ENCODE measurements at places on chromosomes 3 and 15.

- DNase-seq: no peak
Observed at GRCh38 chr3:45212095-45212468, 14.0 kb downstream of the TMEM158 start.

DNA sequence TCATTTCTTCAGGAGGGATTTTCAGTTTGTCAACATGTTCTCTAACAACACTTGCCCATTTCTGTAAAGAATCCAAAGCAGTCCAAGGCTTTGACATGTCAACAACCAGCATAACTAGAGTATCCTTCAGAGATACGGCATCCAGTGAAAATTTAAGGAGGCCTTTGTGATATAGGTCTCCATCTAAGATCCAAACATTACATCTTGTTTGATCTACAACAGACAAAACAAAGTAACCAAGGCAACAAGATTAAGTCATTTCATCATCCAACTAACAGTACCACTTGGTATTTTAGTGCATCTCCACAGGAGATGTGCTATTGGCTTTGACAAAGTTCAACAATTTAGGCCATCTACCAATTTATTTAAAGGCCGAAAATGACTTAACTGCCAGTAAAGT is 25.8 kb downstream of the DYNC1LI1 start:
- DNase-seq: no peak

DNA sequence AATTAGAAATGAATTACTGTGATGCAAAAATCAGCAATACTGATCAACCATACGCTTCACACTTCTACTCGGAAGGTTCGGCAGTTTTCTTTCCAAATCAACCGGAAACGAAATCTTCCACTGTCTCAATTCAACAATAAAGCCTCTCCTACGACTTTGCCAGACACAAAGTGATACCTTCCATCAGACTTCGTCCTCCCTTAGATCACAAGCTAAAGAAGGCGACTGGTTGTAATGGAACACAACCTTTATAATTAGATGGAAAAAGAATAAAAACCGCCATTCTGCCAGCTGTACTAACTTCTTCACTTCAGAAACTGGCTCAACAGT is 618 bp downstream of the PARL start:
- no peak for DNase-seq

- DNase-seq: no peak
Observed at GRCh38 chr3:18559331-18559842, 134.2 kb upstream of the SATB1 start.

DNA sequence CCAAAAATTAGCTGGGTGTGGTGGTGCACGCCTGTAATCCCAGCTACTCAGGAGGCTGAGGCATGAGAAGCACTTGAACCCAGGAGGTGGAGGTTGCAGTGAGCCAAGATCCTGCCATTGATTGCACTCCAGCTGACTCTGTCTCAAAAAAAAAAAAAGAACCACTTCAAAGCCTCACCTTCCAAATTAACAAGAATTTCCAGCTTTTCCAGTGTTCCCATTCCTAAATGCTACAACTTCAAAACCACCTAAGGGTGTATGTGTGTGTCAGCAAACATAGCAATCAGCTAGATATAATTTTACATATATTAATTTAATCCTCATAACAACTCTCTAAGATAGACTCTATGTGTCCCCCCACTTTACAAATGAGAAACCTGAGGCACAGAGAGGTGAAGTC is 512.5 kb upstream of the PROK2 start:
- DNase-seq: no peak

DNA sequence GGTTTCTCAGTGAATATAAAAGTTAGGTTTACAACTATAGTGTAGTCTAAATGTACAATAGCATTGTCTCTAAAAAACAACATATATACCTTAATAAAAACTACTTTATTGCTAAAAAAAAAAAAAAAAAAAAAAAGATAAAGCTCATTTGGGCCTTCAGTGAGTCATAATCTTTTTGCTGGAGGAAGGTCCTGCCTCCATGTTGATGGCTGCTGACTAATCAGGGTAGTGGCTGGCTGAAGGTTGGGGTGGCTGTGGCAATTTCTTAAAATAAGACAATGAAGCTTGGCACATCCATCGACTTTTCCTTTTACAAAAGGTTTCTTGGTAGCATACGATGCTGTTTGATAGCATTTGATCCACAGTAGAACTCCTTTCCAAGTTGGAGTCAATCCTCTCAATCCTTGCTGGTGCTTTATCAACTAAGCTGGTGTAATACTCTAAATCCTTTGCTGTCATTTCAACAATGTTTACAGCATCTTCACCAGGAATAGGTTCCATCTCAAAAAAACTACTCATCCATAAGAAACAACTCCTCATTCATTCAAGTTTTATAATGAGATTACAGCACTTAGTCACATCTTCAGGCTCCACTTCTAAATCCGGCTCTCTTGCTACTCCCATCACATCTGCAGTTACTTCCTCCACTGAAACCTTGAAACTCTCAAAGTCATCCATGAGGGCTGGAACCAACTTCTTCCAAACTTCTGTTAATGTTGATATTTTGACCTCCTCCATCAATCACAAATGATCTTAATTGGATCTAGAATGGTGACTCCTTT is 13.3 kb downstream of the ZNF280D start:
- no peak for DNase-seq

- no peak for DNase-seq
Observed at GRCh38 chr3:161793194-161793930, 296.8 kb downstream of the OTOL1 start.

- DNase-seq: no peak
Observed at GRCh38 chr15:43277231-43277823, 10.6 kb upstream of the TGM5 start.

DNA sequence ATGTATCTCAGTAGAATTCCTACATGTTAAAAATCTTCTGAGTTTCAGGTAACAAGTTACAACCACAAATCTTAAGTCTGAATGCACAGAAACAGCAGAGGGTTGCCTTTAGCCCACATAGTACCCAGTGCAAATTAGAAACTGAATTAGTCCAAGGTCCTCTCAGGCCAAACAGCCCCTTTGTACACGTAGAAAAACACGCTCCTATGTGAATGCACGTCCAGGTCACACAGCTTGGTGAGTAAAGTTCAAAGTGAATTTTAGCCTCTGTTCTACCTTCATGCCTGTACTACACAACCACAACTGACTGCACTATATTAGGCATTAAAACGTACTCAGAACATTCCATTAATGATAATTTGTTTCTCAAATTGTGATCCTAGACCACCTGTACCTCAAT is 46.3 kb downstream of the GYG1 start:
- no peak for DNase-seq

GRCh38 chr3:106092792-106093191 is 224.0 kb upstream of the CBLB start:
- no peak for DNase-seq

DNA sequence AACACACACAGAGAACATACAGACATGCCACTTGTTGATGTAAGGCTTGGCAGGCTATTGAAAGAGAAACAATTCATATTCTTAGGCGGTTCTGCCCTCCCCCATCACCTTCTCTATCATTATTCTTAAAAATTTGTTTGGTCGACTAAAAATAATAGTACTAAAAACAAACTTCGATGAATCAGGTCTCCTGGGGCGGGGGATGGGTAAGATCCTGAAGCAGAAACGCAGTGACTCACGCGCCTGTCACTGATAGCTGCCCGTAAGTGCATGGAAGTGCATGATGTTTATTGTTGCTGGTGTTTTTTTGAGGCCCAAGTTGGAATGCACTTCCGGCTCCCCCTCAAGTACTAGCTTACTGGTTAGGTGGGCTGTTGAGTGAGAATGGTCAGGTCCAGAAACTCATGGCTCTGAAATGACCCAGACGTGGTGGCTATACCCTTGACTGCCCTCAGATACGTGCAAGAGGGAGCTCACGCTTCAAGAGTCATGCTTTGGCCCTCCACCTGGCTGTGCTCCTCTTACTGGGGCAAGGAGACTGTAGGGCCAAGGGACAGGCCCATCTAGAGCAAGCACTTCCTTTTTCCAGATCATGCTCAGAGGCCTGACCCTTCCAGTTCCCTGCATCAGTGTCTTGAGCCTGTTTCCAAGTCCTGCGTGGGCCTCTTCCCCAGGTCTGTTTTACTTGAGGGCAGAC is 10.9 kb downstream of the SMAD3 start:
- no peak for DNase-seq

GRCh38 chr3:45387636-45388348 is 584 bp upstream of the LARS2 start:
- no peak for DNase-seq

- DNase-seq: no peak
Observed at GRCh38 chr15:62426387-62426956, 261.4 kb upstream of the C2CD4B start.

- DNase-seq: no peak
Observed at GRCh38 chr3:55654123-55654760, 167.1 kb upstream of the WNT5A start.

GRCh38 chr15:27454281-27455075 is 483.5 kb downstream of the GABRG3 start:
- DNase-seq: peak; percentile 29

DNA sequence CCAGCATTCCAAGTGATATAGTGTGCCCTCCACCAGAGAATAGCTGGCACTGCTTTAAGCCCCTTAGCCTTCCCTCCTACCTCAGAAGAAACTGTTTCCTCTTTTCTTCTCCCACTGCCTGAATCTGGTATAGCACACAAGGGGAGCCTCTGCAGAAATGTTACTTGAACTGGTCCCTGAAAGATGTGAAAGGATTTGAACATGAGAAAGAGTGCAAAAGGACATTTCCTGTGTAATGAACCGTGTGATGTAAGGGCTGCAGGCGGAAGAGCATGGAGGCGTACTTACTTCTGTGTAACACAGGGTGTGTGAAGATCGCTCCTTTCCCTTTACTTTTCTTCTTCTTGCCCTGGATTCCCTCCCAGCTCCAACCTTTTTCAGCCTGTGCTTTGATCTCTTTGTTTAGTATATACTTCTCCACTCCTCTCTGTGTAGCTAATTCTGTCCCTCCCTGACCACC is 8.4 kb downstream of the TMOD3 start:
- DNase-seq: no peak

DNA sequence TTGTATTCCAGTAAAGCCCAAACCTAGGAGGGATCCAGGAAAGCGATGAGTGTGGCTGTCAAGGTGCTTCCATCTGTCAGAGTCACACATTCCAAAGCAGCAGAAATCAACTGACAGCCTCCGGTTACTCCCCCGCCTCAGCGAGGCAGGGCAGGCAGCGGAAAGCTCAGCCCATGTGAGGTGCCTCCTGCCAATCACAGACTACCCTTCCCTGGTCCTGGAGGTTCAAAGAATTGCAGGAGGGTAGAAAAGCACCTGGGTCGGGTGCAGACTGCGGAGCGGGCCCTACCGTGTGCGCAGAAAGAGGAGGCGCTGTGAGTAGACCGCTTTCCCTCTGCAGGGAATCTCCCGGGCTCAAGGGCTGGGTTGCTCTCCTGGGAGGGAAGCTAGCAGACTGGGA is at the start of gene UPK1B:
UPK1B (plus strand) TSS at position 274 of the 400 bp plus-strand sequence. CDS start 13,144 bp downstream, outside the sequence.
- DNase-seq: no peak

GRCh38 chr15:80778964-80779657 is at the start of gene CEMIP:
Gene CEMIP (plus strand): TSS chr15:80779370. CDS start chr15:80873880, 94,510 bp downstream.
- DNase-seq: no peak

DNA sequence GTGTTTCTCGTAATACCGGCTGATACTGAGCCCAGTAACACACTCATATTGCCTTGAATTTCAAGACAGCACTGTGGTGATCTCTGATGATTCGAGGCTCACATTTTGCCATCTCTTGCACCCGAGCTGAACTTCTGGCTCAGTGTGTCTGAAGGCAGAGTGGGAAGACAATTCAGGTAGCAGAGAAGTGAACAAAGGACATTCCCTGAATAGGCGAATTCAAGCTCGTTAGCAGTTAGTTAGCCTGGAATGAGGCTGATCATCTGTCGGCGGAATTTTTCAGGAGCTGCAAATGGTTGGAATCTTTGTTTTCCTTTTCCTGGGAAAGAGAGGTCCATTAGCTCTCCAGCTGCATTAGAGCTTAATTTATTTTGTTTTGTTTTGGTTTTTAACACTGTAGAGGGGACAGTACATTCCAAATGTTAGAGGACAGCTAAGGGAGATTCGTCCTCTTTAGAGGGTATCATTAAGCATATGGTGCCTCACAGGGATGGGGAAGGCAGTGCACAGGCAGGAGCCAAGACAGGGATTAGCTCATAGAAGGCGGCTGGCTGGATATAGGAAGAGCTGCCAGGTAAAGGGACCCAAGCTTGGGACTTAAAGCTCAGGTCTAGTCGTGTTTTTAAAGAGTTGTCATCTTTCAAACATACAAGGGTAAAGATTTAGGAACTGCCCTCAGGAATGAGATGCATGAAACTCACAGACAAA is 119.7 kb upstream of the DLG1 start:
- DNase-seq: no peak

DNA sequence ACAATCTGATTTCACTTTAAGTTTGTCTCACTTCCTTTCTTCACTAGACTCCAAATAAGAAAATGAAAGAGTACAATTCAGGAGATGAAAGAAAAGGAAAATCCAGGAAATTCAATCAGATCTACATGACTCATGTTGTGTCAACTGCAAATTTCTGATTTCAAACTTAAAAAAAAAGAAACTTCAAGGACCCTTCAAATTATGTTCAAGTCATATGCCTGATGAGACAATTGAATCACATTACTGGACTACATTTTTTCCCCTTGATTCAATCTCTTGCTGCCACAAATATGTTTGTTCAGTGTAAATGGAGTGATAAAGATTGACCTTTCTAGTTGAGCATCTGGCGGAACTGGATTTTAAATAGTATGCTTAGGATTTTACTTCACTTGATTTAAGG is 37.4 kb downstream of the FRMD5 start:
- DNase-seq: no peak

GRCh38 chr3:2623436-2623835 is 486.7 kb downstream of the IL5RA start:
- no peak for DNase-seq

DNA sequence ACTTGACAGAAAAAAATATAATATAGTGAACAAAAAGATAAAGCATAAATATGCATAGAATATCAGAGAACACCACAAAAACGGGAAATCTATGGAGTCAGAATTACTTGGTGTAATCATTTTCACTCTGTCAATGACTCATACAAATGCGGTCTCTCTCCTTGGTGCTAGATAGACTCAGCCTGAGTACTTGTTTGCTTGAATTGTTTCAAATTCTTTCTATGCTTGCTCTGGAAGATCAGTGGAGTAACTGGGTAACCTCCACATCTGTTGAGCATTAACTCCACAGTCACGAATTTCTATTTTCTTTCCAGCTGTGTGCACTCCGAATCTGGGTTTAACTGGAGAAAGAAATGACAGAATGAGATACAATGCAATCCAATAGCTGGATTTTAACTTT is 760.4 kb downstream of the ZPLD1 start:
- DNase-seq: no peak

DNA sequence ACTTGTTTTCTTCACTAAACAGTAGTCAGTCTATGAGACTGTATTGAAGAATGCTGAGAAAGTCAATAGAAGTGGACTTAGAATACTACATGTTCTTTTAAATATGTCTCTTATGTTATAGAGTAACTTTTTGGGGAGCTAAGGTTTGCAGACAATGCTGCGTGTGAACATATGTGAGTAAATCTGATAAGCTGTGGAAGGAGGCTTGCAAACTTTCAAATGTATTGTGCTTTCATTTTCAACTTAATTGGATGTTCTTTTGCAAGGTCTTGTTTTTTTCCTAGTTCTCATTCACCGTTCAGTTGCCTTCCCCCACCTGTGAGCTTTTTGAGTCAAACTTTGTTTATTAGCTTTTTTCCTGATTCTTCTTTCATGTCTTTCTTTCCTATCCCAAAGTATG is 176.2 kb downstream of the LPP start:
- DNase-seq: no peak

- DNase-seq: no peak
Observed at GRCh38 chr3:177282119-177282655, 84.9 kb upstream of the TBL1XR1 start.

GRCh38 chr3:4350789-4351163 is 47.6 kb downstream of the SETMAR start:
- no peak for DNase-seq

GRCh38 chr3:193714523-193715137 is 121.6 kb downstream of the OPA1 start:
- DNase-seq: no peak

All from NCI-H187 treated with DMSO at 0.1 percent for 48 hours (cell line).